ENCODE measurements at places on chromosomes 7 and 10.

GRCh38 chr7:37174460-37174859 lies 274.2 kb downstream of the ELMO1 start:
- DNase-seq: no peak

- no peak for DNase-seq
Measured at GRCh38 chr10:47049906-47050305, 138.7 kb downstream of the PTPN20 start.

DNA sequence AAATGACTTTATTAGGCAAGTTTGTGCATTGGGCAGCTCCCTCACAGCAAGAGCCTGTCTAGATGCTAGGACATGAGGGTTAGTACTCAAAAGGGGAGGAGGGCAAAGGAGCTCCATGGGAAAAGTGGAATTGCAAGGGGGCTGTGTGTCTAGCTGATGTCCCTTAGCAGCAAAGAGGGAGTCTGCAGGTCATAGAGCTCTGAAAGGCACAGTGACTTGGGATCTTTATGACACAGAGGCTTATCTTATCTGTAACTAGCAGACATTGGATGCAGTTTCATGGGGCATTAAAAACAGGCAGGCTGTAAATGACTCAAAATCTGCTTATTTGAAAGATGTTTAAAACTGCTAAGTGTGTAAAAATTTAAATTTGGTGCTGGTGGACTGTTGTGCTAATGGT lies 556.2 kb upstream of the FZD8 start:
- DNase-seq: no peak

DNA sequence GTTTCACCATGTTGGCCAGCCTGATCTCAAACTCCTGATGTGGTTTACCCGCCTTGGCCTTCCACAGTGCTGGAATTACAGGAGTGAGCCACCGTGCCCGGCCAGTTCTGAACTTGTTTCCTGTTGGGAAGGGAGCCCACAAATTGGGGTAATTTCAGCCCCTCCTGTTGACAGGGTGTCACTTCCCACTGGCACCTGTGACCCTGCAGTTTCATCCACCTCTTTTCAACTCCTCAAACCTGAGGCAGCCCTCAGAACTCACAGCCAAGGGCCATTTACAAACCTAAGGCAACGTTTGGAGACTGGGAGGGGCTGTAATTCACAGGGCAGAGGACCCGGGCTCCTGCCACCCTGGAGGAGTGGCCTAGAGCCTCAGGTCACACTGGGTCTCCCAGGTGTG lies 22.2 kb upstream of the CHST12 start:
- DNase-seq: no peak

GRCh38 chr7:103134836-103135554 lies 13.9 kb downstream of the NAPEPLD start:
- DNase-seq: no peak

- DNase-seq: no peak
Measured at GRCh38 chr10:61882621-61883370, 18.7 kb upstream of the ARID5B start.
